ENCODE measurements at places on chromosomes 11 and 22.

- DNase-seq, result peak; percentile 51
- H3K4me3 ChIP-seq, result no peak overlapping the region
- H3K27me3 ChIP-seq, result peaks cover 18% of the 10 kb centered on the region
- no peaks in the 10 kb centered on the region for H3K4me1 ChIP-seq
These were observed 369.4 kb upstream of the ISX start for GRCh38 chr22:34696557-34696956.

DNA sequence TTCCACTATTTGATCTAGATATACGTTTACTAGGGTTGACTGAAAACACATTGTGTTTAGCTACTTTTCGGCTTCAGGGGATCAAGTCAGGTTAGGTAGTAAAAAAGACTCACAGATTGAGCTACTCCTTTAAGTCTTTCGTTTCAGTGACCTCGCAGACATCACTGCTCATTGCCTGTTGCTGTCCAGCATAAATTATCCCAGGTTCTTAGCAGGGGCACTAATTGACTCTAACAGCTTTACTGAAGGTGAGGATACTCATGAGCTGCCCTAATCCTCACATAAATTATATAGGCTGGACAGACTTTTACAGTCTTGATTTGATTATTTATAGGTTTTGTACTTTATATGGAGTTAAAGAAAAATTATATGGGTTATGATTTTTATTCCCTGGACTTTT, 3.7 kb downstream of the CARD18 start:
- H3K4me3 ChIP-seq, result no peak overlapping the region
- no peaks in the 10 kb centered on the region for H3K36me3 ChIP-seq
- H3K4me1 ChIP-seq, result peaks cover 9% of the 10 kb centered on the region

DNA sequence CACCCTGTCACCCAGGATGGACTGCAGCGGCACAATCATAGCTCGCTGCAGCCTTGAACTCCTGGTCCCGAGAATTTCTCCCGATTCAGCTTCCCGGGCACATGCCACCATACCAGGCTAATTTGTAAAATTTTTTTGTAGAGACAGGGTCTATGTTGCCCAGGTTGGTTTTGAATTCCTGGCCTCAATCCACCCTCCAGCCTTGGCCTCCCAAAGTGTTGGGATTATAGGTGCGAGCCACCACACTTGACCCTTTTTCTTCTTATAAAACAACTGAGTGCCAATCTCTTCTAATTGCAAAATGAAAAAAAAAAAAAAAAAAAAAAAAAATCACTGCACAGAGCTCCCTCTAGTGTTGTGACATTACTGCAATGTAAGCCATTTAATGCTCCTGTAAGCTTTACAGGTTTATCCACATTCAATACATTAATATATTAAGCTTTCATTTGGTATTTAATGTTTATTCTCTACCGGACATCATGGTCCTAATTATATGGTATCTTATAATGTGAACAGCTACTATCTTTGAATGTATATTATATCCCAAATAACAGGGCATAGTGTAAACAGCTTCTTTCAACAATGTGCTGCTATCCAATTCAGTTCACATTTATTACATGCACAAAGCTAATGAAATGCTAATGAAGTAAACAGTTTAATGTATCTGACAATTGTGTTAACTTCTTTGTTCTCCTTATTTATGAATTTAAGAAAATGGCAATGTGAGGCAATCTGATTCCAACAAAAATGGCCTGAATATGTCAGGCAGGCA, 44.6 kb downstream of the COPB1 start:
- DNase-seq, result no peak
- no peak overlapping the region for H3K4me3 ChIP-seq
- H3K4me1 ChIP-seq, result no peaks in the 10 kb centered on the region
- no peak overlapping the region for H3K27ac ChIP-seq
- H3K36me3 ChIP-seq, result peaks cover 63% of the 10 kb centered on the region
- no peaks in the 10 kb centered on the region for H3K27me3 ChIP-seq

GRCh38 chr11:134019500-134019899, 49.4 kb upstream of the JAM3 start:
- DNase-seq, result no peak
- H3K27me3 ChIP-seq, result peaks cover 60% of the 10 kb centered on the region
- no peaks in the 10 kb centered on the region for H3K36me3 ChIP-seq
- H3K4me1 ChIP-seq, result peaks cover 32% of the 10 kb centered on the region

DNA sequence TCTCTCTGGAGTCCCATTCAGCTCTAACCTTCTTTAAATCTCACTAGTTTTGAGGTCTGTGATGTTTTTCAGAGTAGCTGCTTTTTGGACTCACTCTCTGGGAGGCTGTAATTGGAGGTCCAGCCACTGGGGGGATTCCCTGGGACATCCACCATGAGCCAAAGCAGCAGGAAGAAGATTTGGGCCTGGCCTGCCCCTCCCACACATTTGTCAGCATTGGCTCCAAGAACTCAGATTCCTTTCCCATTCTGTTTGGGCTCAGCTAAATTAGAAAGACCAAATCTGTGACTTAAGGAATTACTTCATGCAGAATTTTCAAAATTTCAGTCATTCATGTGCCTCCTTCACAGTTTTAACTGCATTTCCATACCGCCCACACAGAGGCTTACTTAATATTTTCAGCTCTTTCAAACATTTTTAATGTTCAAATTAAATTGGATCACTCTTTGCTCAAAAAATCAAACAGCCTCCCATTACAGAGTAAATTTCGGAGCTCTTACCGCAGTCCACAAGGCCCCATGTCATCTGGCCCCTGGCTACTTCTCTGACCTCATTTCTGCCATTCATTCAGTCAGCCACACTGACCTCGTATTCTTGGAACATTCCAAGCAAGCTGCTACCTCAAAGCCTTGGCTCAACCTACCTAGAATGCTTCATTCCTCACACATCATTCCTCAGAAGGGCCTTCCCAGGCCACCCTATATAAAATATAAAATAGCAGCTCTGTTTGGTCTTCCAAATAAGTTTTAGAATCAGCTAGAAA, 54.5 kb upstream of the RRAS2 start:
- peaks cover 12% of the 10 kb centered on the region for H3K27me3 ChIP-seq
- no peak for DNase-seq
- H3K36me3 ChIP-seq, result no peaks in the 10 kb centered on the region
- H3K27ac ChIP-seq, result no peak overlapping the region

GRCh38 chr11:134414766-134415765, 3.0 kb upstream of the B3GAT1 start:
- H3K4me3 ChIP-seq, result peak overlapping the region; percentile 20
- no peaks in the 10 kb centered on the region for H3K36me3 ChIP-seq
- no peak overlapping the region for H3K27ac ChIP-seq
- peaks cover 73% of the 10 kb centered on the region for H3K27me3 ChIP-seq

- H3K4me1 ChIP-seq, result peaks cover 74% of the 10 kb centered on the region
- DNase-seq, result no peak
- peak overlapping the region; percentile 13 for H3K27ac ChIP-seq
- peaks cover 7% of the 10 kb centered on the region for H3K27me3 ChIP-seq
- no peaks in the 10 kb centered on the region for H3K36me3 ChIP-seq
These were observed 346.6 kb upstream of the NCAM1 start for GRCh38 chr11:112614605-112615004.

- no peak overlapping the region for H3K27ac ChIP-seq
- no peak for DNase-seq
- H3K4me1 ChIP-seq, result peaks cover 15% of the 10 kb centered on the region
- H3K4me3 ChIP-seq, result no peak overlapping the region
These were observed 35.8 kb downstream of the SC5D start for GRCh38 chr11:121328176-121328966.

- H3K4me3 ChIP-seq, result no peak overlapping the region
- H3K27me3 ChIP-seq, result no peaks in the 10 kb centered on the region
- peaks cover 19% of the 10 kb centered on the region for H3K4me1 ChIP-seq
These were observed 8.1 kb upstream of the ANKRD13D start for GRCh38 chr11:67280788-67281551.

DNA sequence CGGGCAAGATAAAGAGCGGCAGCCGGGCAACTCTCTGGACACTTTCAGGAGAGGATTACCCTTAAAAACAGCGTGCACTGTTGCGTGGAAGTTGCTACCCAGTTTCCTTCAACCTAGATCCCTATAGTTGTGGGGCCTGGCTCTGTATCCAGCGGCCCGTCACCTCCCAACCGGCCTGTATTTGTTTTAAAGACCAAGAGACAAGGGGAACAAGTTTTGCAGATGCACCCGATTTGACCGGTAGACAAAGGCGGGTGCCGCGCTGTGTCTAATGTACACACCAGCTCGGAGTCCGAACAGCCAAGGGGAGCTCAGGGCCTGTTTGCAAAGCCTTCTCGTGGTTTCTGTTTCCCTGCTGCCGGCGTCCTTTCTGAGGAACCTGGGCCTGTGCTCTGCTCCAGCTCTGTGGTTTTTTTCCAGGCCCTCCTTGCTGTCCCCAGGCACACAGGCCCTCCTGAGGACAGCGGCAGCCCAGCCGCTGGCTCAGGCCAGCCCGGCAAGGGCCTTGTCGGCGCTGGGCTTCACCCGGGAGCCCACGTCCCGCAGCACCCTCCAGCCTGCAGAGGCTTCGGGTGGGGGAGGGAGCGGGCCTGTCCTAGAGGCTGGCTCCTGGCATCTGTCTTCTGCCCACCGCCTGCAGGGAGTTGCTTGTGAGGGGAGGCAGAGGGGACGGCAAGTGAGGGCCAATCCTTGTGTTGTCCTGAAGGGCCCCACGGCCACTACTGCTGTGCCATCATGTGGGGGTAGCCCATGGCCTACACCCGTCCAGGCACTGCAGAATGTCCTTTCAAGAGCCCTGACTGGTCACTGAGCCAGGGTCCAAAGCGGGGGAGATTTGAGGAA, 1.4 kb downstream of the TBX1 start:
- peak overlapping the region; percentile 75 for H3K4me3 ChIP-seq
- DNase-seq, result no peak
- H3K27me3 ChIP-seq, result peaks cover 90% of the 10 kb centered on the region

GRCh38 chr11:66325263-66325671, 8.4 kb upstream of the CD248 start:
- H3K4me1 ChIP-seq, result peaks cover 76% of the 10 kb centered on the region
- H3K27ac ChIP-seq, result no peak overlapping the region
- peak overlapping the region; percentile 15 for H3K4me3 ChIP-seq
- H3K27me3 ChIP-seq, result peaks cover 5% of the 10 kb centered on the region
- no peaks in the 10 kb centered on the region for H3K36me3 ChIP-seq

DNA sequence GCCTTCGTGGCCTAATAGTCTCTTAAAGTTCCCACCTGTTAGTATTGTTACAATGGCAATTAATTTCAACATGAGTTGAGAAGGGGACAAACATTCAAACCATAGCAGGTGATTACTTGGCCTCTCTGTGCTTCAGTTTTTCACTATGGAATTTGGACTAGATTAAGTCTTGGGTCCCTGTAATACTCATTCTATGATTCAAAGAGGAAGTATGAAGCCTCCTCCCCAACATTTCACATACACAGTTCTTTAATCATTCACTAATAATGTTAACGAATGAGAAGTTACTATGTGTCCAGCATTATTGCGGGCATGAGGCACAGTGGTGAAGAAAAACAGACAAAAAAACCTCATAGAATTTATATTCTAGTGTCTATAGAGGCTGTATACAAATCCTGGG, 19.9 kb upstream of the USP47 start:
- H3K4me1 ChIP-seq, result no peaks in the 10 kb centered on the region
- H3K36me3 ChIP-seq, result no peaks in the 10 kb centered on the region
- H3K4me3 ChIP-seq, result no peak overlapping the region
- no peak overlapping the region for H3K27ac ChIP-seq

- peaks cover 19% of the 10 kb centered on the region for H3K4me1 ChIP-seq
- no peak overlapping the region for H3K27ac ChIP-seq
- no peak for DNase-seq
- peaks cover 6% of the 10 kb centered on the region for H3K27me3 ChIP-seq
- no peaks in the 10 kb centered on the region for H3K36me3 ChIP-seq
These were observed 75.1 kb downstream of the BMAL1 start for GRCh38 chr11:13352711-13353110.

DNA sequence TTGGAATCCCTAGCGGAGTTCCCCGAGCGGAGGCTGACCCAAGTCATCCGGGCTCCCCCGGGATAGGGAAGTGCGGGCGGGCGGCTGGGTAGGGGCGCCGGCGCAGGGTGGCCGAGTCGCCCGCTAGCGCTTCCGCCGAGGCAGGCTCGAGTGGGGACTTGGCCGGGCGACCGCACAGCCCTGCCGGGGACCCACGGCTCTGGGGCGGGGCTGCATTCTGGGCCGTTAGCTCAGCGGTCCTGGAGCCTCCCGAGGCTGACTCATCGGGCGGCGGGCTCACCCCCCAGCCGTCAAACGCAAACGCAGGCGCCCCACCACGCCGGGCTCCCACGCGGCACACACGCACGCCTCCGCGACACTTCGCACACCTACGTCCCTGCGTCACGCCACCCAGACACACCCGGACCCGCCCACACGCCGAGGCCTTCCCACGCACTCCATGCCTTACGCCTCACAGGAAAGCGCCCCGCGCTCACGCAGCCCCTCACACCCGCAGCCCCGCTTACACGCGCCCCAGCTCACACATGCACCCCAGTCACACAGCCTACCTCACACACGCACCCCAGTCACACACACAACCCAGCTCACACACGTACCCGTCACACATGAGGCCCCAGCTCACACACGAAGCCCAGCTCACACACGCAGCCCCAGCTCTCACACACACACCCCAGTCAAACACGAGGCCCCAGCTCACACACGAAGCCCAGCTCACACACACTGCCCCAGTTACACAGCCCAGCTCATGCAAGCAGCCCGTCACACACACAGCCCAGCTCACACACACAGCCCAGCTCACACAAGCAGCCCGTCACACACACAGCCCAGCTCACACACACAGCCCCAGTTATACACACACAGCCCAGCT, 1.2 kb downstream of the PHLDB1 start:
- peak overlapping the region; percentile 79 for H3K4me3 ChIP-seq
- peaks cover 59% of the 10 kb centered on the region for H3K27me3 ChIP-seq
- peaks cover 70% of the 10 kb centered on the region for H3K4me1 ChIP-seq
- no peaks in the 10 kb centered on the region for H3K36me3 ChIP-seq
- no peak overlapping the region for H3K27ac ChIP-seq
- peak; percentile 45 for DNase-seq

DNA sequence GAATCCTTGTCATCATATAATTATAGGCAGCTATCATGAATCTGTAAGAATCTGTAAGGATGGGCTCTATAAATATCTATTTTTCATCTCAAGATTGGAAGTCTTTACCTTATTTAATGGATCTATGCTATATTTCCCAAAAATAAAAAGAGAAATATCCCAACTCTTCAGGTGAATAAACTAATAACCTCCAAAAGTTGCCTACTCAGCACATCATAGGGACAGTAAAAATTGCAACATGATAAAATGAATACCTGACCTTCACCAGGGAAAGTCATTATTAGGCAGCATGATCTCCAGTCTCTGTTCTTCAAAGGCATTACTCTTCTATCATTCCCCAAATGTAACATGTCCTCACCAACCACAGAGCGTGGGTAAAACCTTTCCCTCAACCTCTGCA, 277.3 kb downstream of the RAB38 start:
- H3K27me3 ChIP-seq, result no peaks in the 10 kb centered on the region
- peaks cover 8% of the 10 kb centered on the region for H3K4me1 ChIP-seq
- no peak overlapping the region for H3K27ac ChIP-seq
- H3K36me3 ChIP-seq, result no peaks in the 10 kb centered on the region
- no peak overlapping the region for H3K4me3 ChIP-seq
- DNase-seq, result no peak

GRCh38 chr11:11148104-11148509, 204.9 kb downstream of the CSNK2A3 start:
- peak overlapping the region; percentile 43 for H3K27ac ChIP-seq
- peaks cover 12% of the 10 kb centered on the region for H3K4me1 ChIP-seq
- DNase-seq, result peak; percentile 33
- no peaks in the 10 kb centered on the region for H3K36me3 ChIP-seq

- H3K36me3 ChIP-seq, result peaks cover 32% of the 10 kb centered on the region
- H3K27me3 ChIP-seq, result peaks cover 8% of the 10 kb centered on the region
- peaks cover 42% of the 10 kb centered on the region for H3K4me1 ChIP-seq
- no peak overlapping the region for H3K27ac ChIP-seq
These were observed 27.0 kb upstream of the TTLL12 start for GRCh38 chr22:43213962-43214361.
